T-helper 2 cell treated with Interferon-gamma antibody and Interleukin-4, amounts not matched to agents 5 μg/mL and 100 μg/mL, for 36 hours (primary cell): ENCODE measurements at places on chromosomes 13 and 19.
A peak's percentile ranks its signal among the peaks of the same experiment; 100 is the strongest.

- DNase-seq, result peak; percentile 13
These were observed 13.3 kb upstream of the MISP start for GRCh38 chr19:737591-738093.

GRCh38 chr19:8161135-8161646, 11.8 kb upstream of the FBN3 start:
- peak; percentile 17 for DNase-seq

DNA sequence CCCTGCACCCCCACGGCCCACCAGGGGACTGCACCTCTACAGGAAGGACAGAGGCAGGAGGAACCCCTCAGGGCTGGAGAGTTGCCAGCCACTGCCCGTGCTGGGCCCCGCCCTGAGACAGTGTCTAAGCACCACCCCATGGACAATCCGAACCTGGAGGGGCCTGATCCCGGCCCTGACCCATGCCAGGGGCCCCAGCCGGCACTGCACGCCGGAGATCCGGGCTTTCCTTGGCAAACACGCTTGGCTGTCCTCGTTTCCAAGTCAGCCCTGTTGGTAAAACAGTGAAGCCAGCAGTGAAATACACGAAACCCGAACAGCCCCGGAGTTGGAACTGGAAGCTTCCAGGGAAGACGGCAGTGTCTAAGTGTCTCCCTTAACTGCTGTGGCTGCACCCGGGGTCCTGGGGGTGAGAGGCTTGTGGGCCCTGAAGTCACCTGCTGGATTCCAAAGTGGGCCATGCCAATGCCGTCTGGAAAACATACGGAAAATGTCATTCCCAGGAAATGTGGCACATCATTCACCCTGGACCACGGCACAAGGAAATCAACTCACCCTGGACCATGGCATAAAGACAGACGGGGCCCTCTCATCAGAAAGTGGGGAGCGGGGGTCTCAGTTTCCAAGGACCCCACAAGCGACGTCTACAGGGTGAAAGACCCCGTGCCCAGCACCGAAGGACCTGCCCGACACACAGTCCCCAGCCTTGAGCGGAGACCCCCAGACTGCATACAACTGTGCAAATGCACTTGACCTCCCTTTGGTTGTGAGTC, 30.9 kb downstream of the RASA3 start:
- DNase-seq, result no peak

- no peak for DNase-seq
These were observed 4.4 kb downstream of the BCAM start for GRCh38 chr19:44813070-44813840.

GRCh38 chr13:76440568-76440967, 445.6 kb downstream of the KCTD12 start:
- no peak for DNase-seq

- no peak for DNase-seq
These were observed 12.8 kb upstream of the GTF2F2 start for GRCh38 chr13:45107539-45107938.

- peak; percentile 10 for DNase-seq
These were observed 76.8 kb downstream of the TUBGCP3 start for GRCh38 chr13:112510987-112511685.

DNA sequence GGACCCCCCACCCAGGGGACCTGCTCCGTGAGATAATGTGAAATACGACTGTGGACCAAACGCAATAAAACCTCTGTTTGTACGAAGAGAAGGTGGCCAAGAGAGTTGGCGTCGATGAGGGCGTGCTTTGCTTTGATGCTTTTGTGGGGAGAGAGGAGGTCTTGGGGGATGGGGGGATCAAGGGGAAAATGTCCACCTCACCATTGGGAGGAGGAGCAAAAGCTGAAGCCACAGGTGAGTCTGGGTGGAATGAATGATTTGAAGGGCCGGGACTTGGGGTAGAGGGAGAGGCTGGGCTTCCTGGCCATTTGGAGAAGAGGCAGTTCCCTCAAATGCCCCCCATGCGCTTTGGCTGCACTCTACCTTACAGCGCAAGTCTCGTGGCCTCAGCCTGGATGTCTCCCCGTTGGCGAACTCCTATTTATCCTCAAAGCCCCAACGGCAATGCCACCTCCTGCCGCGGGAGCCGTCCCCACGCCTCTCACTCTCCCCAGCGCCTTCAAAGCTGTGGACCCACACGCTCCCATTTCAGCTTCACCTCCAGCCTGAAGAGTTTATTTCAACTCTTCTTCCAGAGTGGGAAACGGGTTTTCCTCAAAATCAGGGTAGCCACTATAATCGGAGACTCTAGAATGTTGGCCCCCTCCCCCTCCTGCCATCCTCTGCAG, 795 bp upstream of the ABCA7 start:
- DNase-seq, result no peak

GRCh38 chr19:7467009-7467989, 21.5 kb downstream of the PEX11G start:
- no peak for DNase-seq

- DNase-seq, result no peak
These were observed 59.9 kb upstream of the ZNF85 start for GRCh38 chr19:20863176-20863575.

GRCh38 chr19:29320086-29320485, 107.1 kb upstream of the UQCRFS1 start:
- no peak for DNase-seq

GRCh38 chr13:64648293-64648692, 2581.8 kb downstream of the PCDH9 start:
- no peak for DNase-seq

GRCh38 chr19:51542699-51543098, 11.2 kb upstream of the SIGLEC6 start:
- DNase-seq, result no peak
